Vein endothelial cell (primary cell): ENCODE measurements at places on chromosomes 11 and 22. TPM values are rescaled to one million over a fixed set of nuclear protein-coding genes. Genes with fewer than 3 reads are reported as not detected.

The CDHR5 gene
- total RNA-seq = not detected in 2 replicates

The MN1 gene
- 4.0 and 7.8 TPM in 2 replicates for total RNA-seq

The GLYAT gene
- total RNA-seq = not detected in 2 replicates

The SLC17A6 gene
- not detected in 2 replicates for total RNA-seq

The MRGPRX4 gene
- total RNA-seq = not detected in 2 replicates

The DDI1 gene
- total RNA-seq = not detected in 2 replicates

The MOV10L1 gene
- 28.6 and 46.7 TPM in 2 replicates for total RNA-seq

The HSPA8 gene
- total RNA-seq = 2,557 and 3,245 TPM in 2 replicates

The OR6T1 gene
- not detected in 2 replicates for total RNA-seq

The RFPL1 gene
- not detected in 2 replicates for total RNA-seq

The P2RX6 gene
- total RNA-seq = under 0.01 TPM in 2 replicates

The SPINDOC gene
- 27.4 and 28.8 TPM in 2 replicates for total RNA-seq

The CPT1B gene
- 2.0 and 2.5 TPM in 2 replicates for total RNA-seq

The TMEM138 gene
- total RNA-seq = 19.5 and 24.8 TPM in 2 replicates

The KCNC1 gene
- not detected in 2 replicates for total RNA-seq

The GLB1L3 gene
- total RNA-seq = not detected in 2 replicates

The PANX2 gene
- 0.67 and 1.6 TPM in 2 replicates for total RNA-seq

The SCUBE1 gene
- 0.96 and 0.98 TPM in 2 replicates for total RNA-seq

The THRSP gene
- total RNA-seq = not detected in 2 replicates

The NAP1L4 gene
- 116 and 137 TPM in 2 replicates for total RNA-seq

The SHANK2 gene
- 0.19 TPM in 1 of 2 replicates, not detected in the other for total RNA-seq

The OR8G5 gene
- not detected in 2 replicates for total RNA-seq

The TMPRSS13 gene
- not detected in 2 replicates for total RNA-seq

The SAAL1 gene
- total RNA-seq = 17.0 and 20.2 TPM in 2 replicates

The SCGB1C1 gene
- not detected in 2 replicates for total RNA-seq

The USP2 gene
- total RNA-seq = 0.29 TPM in 1 of 2 replicates, not detected in the other

The PKDREJ gene
- not detected in 2 replicates for total RNA-seq

The H19 gene
- 4.7 and 28.1 TPM in 2 replicates for total RNA-seq

The RASSF10 gene
- total RNA-seq = 0.67 and 12.1 TPM in 2 replicates

The TIGD3 gene
- 0.29 and 0.33 TPM in 2 replicates for total RNA-seq

The LRRC56 gene
- 0.57 and 1.3 TPM in 2 replicates for total RNA-seq

The MB gene
- not detected in 2 replicates for total RNA-seq

The TSGA10IP gene
- total RNA-seq = not detected in 2 replicates

The APOBEC3H gene
- 0.29 and 0.33 TPM in 2 replicates for total RNA-seq

The PNPLA2 gene
- 43.3 and 59.4 TPM in 2 replicates for total RNA-seq
